Kasumi-1 (cell line): ENCODE measurements at places on chromosomes 16 and 17.

GRCh38 chr16:7744546-7745264 lies 412.1 kb downstream of the RBFOX1 start:
- DNase-seq, result no peak

- DNase-seq, result no peak
These were observed 16.6 kb downstream of the MYO15B start for GRCh38 chr17:75604034-75604695.

DNA sequence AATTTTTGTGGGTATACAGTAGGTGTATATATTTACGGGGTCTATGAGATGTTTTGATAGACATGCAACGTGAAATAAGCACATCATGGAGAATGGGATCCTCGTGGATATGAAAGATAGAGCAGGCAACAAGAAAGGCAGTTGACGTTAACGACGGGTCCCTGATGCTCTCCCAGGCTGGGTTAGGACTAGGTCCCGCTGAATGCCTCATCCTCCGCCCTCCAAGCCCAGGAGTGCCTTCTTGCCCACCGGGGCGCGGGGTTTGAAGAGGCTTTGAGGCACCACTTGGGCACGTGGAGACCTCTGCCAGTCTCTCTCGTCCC lies 9.5 kb upstream of the ZFP90 start:
- DNase-seq, result peak; percentile 60

GRCh38 chr16:14502932-14503741 lies 126.9 kb downstream of the PARN start:
- DNase-seq, result no peak

DNA sequence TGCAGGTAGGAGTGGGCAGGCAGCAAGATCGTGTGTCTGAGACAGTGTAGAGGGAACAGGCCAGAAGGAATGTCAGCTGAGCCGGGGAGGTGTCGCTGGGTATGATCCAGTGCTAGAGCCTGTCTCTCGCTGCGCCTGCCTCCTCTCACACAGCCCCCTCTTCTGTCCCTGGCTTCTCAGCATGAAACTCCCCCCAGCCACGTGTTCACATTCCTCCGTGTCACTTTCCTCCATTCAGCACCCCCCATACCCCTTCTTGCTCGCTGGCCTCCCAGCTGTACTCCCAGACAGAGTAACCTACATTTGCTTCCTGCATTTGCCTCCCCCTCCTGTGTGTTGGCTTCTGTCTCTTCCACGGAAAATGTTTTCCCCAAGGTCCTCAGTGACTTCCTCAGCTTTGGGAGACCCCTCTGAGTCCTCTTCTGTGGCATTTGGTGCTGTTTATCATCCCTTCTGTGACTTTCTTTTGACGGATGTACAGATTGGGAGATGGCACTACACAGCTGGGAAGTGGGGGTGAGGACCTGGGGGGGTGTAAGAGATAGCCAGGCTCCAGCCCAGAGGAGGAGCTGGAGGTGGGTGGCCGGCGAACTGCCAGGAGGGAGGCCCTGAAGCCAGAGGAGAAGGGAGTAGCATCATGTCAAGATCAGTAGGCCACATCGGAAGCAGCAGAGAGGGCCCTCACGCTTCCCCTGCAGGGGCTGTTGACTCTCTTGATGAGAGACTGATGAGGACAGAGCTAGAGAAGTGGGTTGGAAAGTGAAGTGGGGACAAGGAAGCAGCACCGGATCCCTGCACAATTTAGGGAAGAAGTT lies 19.2 kb downstream of the SGF29 start:
- peak; percentile 5 for DNase-seq

DNA sequence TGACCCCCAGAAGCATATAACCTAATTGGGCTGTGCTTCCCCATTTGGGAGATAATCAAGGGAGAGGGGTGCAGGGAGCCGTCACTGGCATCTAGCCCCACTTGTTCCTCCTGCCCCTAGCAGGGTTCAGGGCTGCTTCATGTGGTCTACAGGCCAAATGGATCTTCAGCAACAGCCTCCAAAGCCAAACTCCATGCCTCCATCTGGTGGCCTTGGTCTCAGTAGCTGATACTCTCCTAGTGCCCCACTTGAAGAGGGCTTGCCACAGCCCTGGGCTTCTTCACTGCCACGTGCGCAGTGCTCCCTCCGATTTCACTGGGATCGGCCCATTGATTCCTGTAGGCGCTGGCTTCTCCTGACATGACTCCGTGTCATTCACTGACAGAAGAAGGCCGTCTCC lies 24.6 kb downstream of the LYRM9 start:
- DNase-seq, result no peak

GRCh38 chr16:28597692-28598261 lies 927 bp upstream of the SULT1A2 start:
- DNase-seq, result peak; percentile 3

DNA sequence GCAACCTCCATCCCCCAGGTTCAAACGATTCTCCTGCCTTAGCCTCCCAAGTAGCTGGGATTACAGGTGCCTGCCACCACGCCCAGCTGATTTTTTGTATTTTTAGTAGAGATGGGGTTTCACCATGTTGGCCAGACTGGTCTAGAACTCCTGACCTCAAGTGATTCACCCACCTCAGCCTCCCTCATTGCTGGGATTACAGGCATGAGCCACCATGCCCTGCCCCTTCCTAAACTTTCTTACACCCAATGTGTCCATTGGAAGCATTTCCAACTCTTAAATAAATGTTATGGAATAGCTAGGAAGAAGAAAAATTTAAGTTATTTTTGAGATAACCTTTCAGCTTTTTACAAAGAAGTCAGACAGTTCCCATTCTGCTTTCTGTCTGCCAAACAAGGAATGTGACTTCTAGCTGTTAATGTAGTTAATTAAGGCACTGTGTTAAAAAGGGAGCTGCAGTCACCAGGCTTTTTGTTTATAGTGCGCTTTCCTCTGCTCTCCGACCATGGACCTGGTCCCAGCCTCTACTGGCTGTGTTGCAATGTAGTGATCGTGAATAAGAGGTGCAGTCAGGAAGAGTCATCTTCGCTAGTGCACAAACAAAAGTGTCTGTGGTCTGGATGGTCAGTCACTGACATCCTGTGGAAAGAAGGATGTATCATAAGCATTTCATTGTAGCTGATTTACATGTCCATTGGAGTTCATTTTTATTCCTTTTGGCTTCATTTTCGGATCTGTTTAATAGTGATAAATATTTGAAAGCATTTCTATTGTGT lies 39.7 kb downstream of the USP10 start:
- no peak for DNase-seq
